ENCODE measurements at places on chromosomes 16 and 17.
A peak's percentile ranks its signal among the peaks of the same experiment; 100 is the strongest.

DNA sequence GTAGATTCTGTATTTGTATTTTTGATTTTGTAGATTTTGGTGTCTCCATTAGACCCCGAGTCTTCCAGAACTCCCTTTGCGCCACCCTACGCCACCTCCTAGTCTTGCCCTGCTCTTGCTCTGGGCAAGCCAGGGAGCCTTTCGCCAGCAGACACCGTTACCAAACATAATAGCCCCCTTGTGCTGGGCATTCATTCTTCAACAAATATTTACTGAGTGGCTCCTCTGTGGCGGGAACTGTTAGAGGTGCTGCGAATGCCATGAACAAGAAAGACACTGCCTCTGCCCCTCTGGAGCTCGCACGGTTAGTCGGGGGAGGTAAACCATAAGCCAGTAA is 841 bp upstream of the GPT2 start:
- no peak for DNase-seq

GRCh38 chr17:41322094-41322902 is 6.8 kb upstream of the KRTAP17-1 start:
- peak; percentile 37 for DNase-seq

GRCh38 chr17:17034026-17034425 is 8.2 kb upstream of the MPRIP start:
- DNase-seq: no peak

DNA sequence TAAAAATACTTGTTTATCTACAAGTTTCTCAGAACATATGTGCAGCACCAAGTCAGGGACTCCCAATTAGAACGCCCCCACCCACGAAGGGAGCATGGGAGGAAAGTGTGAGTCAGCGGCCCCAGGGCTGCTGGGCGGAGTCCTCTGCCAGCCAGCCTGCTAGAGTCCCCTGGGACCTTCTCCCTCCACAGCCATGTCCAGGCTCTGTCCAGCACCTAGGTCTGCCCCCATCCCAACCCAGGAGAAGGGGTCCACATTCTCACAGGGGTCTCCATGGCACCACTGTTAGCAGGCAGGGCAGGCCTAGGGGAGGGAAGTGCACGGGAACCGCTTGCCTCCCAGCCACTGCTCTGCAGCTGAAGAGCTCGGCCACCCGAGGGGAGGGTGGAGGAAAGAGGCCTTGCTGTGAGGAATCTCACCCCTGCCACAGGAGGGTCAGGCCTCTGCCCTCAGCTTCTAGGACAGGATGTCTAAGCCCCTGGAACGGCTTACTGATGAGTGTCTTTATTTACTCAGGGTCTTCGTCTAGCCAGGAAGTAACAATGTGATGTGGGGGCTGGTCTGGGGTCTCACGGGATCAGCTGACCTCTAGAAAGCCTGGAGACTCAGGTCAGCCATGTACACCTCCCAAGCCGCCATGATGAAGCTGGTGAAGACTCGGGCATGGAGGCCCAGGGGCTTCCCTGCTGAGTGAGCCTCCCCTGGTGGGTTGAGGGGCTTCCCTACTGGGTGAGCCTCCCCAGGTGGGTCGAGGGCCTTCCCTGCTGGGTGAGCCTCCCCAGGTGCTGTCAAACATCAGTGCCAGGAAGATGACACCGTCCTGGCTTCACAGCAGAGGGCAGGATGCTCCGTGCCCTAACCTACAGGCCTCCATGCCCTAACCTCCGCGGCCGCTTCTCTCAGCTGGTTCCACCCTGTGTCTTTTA is 190.3 kb downstream of the RBFOX3 start:
- no peak for DNase-seq

DNA sequence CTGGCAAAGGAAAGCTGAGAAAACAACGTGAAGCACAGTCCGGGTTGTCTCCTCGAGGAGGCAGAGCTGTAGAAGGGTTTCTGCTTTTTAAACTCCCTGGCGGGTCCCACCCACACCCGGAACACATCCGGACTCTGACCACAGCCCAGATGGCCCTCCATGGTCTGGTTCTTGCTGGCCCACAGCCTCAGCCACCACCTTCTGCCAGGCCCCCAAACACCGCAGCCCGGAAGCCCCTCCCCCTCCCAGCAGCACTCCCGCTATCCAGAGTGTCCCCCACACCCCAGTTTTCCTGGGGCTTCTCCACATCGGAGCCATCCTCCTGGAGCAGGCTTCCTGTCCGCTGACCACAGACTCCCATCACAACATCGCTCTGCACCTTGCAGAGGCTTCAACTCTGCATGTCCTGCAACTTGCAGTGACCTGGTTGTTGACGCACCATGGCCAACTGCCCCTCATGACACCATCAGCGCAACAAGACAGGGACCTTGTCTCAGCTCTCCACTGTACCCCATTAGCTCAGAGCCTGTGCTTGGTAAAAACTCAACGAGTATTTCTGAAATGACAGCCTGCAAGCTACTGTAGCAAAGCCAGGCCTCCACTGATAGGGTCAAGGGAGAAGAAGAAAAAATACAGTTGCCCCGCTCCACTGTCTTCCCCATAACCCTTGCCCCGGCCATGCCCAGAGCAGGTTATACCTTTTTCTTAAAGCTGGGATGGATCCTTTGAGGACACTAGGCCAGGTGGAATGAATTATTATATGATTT is 129.8 kb downstream of the C16orf78 start:
- no peak for DNase-seq

Measured in bone marrow (tissue), 2 donors.